ENCODE measurements at places on chromosomes 2 and 18. TPM values are rescaled to one million over a fixed set of nuclear protein-coding genes. Genes with fewer than 3 reads are reported as not detected.

DNA sequence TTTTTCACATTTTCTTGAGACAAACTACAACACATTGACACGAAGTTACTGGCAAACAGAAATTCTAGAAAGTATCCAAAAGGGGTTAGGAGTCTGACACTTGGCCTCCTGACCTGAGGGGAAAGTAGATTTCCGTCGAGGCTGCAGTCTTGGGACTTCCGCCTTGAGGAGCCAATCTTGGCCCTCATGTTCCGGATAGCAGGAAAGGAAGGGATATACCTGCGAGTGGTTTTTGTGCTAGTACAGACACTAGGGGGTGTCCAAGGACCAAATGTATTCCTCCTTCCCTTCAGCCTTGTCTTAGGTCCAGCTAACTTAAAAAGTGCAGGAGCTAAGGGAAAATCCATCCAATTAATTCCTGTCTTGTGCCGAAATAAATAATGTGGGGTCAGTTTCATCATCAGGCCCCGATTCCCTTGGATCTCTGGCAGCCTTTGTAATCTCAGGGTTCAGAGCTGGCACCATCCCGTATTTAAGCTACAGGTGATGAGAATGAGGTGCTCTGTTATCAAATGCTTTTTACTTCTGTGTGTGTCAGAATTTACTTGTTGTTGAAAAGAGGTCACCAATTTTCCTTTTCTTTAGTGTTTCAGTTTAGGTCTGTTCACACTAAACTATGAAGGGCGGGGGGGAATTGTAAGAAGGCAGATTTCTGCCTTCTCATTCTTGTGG, 330.2 kb upstream of the FANCL start:
- no peaks in the 10 kb centered on the region for H3K4me1 ChIP-seq
- no peaks in the 10 kb centered on the region for H3K27me3 ChIP-seq
- H3K4me3 ChIP-seq = no peak overlapping the region
- no peaks in the 10 kb centered on the region for H3K36me3 ChIP-seq
- no peak overlapping the region for H3K27ac ChIP-seq

- no peaks in the 10 kb centered on the region for H3K36me3 ChIP-seq
- H3K4me1 ChIP-seq = no peaks in the 10 kb centered on the region
- DNase-seq = no peak
- no peak overlapping the region for H3K27ac ChIP-seq
Measured at GRCh38 chr2:156300337-156300736, 32.2 kb downstream of the NR4A2 start.

DNA sequence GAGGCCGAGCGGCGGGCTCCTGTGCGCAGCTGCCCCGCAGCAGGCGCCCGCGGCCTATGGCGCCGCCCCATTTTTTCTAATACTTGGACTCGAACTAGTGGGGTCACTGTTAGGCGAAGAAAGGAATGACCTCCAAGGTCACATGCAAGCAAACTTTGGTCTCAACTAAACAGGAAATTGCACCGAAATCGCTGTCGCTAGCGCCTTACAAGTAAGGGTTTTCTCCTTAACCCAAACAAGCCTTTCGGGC, 339 bp downstream of the ACAA2 start:
- H3K36me3 ChIP-seq = no peaks in the 10 kb centered on the region
- peak overlapping the region; percentile 71 for H3K4me3 ChIP-seq
- peaks cover 19% of the 10 kb centered on the region for H3K4me1 ChIP-seq
- H3K27ac ChIP-seq = peak overlapping the region; percentile 91
- peak; percentile 71 for DNase-seq
- no peaks in the 10 kb centered on the region for H3K27me3 ChIP-seq

The PLA2R1 gene
- total RNA-seq = 3.9 TPM

DNA sequence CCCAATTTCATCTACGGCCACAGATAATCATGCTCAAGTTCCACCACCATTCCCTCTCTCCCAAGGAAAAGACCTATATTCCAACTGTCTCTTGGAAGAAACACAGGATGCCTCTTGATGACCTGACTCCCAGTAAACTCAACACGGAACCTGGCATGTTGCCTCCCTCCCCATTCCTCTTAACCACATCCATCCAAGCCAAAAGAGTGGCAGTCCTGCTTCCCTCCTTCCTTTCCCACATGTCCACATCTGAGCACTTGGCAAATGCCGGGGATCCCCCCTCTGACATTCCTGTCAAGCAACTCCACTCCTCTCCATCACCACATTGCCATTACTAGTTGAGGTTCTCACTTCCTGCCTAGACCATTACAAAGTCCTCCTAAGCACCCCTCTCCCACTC, 49.4 kb downstream of the PID1 start:
- H3K4me3 ChIP-seq = no peak overlapping the region
- H3K4me1 ChIP-seq = peaks cover 4% of the 10 kb centered on the region

DNA sequence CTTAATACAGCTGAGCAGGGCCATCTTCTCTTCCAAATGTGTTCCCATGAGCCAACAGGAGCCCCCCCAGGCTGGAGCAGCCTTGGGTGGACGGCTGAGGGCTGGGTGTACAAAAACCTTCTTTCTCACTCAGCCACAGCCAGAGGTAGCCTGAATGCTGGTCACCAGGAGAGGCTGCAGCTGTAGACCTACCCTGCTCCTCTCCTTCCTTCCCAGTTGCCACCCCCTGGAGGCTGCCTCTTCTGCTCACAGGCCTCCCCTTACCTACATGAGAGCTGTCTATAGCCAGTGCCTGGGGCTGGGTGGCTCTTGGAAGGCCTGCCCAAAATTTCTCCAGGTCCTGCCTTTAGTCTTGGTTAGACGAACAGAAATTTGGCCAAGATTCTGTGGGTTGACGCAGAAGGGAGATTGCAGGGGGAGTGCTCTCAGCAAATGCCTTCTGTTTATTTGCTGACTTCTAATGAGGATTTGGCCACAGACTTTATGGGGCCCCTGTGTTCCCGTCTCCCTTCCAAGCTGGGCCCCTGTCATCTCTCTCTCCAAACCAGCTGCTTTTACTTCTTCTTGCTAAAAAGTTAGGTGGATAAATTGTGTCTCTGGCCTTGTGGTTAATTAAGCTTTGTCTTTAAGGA, 18.3 kb downstream of the CELF4 start:
- H3K4me3 ChIP-seq = no peak overlapping the region
- DNase-seq = no peak
- no peaks in the 10 kb centered on the region for H3K27me3 ChIP-seq
- H3K4me1 ChIP-seq = no peaks in the 10 kb centered on the region

The HOXD13 gene
- total RNA-seq = 18.7 TPM

DNA sequence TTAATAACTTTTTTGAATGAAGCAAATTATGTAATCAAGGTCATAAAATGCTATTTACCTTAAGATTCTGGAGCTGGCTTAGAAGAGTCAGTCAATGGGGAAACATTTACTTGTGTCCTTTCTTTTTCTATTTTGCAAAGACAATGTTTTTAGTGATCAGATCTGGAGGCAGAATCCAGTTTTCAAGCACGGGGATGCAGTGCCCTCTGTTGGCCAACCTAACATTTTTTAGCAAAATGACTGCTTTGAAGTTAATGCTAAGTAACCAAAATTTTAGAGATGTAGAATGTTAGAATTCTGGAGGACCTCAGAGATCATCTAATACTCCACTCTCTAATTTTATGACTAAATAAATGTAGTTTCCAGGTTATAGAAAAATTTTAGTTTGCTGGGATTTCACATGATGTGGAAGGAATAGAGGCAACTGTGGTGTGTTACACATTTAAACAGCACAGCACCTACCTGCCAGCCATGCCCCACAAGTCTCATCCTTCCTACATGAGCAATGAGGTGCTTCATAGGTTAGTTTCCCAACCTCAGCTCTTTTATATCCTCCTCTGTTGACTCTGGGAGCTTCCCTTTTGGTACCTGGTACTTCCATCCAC, 23.6 kb upstream of the SLC9A4 start:
- DNase-seq = no peak
- no peaks in the 10 kb centered on the region for H3K36me3 ChIP-seq
- H3K27ac ChIP-seq = no peak overlapping the region
- H3K4me3 ChIP-seq = no peak overlapping the region

DNA sequence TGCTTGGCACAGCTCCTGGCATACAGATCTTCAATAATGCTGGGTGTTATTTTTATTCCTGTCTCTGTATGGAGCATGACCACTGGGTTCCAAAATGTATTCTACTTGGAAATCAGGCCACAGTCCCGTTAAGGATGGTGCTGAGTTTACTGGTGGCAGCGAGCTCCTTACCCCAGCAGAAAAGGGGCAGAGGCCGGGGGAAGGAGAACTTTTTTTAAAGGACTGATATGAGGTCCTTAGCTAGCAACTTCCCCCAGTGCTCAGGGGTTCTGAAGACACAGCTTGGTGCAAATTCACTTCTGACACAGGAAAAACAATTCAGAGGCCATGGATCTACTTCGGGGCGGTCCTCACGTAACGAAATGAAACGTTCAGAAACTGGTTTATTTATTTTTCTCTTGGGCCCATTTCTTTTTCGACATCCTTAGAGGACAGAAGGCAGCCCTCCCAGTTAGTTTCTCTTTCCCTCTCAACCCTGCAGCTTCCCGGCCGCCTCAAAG, 872 bp downstream of the RDH14 start:
- H3K36me3 ChIP-seq = peaks cover 11% of the 10 kb centered on the region
- H3K4me1 ChIP-seq = peaks cover 32% of the 10 kb centered on the region
- peak overlapping the region; percentile 95 for H3K27ac ChIP-seq
- no peak for DNase-seq

The DPP4 gene
- 11.4 TPM for total RNA-seq

The ARHGAP25 gene
- 5.7 TPM for total RNA-seq

The AQP4 gene
- total RNA-seq = 0.83 TPM

The SLC35F5 gene
- 55.1 TPM for total RNA-seq

DNA sequence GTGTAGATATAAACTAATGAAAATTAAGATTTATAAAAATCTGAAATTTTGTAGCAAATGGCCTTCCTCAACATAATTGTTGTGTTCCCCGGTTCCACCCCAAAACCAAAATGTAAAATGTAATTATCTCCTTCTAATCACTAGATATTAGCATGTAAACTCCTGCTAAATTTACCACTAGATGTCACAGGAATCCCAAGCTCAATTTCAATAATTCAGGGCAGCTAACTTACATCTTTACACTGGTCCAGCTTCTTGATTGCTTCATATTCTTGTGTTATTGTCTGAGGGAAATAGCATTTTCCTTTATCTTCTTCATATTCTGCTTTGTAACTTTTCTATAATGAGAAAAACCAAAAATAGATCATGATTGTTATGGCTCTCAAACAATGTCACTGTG, 42.6 kb downstream of the NEB start:
- H3K4me3 ChIP-seq = no peak overlapping the region
- no peaks in the 10 kb centered on the region for H3K36me3 ChIP-seq
- DNase-seq = no peak
- no peak overlapping the region for H3K27ac ChIP-seq

DNA sequence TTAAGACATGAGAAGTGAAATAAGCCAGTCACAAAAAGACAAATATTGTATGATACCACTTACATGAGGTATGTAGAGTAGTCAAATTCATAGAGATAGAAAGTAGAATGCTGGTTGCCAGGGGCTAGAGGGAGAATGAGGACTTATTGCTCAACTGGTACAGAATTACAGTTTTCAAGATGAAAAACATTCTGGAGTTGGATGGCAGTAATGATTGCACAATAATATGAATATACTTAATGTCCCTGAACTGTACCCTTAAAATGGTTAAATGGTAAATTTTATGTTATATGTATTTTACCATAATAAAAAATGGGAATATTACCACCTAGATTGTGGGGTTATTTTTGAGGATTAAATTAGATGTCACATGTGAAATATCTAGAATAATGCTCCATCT, 341.2 kb downstream of the CLIP4 start:
- no peaks in the 10 kb centered on the region for H3K36me3 ChIP-seq
- no peak overlapping the region for H3K4me3 ChIP-seq
- H3K4me1 ChIP-seq = no peaks in the 10 kb centered on the region
- H3K27ac ChIP-seq = no peak overlapping the region

The PARD6G gene
- 9.3 TPM for total RNA-seq

DNA sequence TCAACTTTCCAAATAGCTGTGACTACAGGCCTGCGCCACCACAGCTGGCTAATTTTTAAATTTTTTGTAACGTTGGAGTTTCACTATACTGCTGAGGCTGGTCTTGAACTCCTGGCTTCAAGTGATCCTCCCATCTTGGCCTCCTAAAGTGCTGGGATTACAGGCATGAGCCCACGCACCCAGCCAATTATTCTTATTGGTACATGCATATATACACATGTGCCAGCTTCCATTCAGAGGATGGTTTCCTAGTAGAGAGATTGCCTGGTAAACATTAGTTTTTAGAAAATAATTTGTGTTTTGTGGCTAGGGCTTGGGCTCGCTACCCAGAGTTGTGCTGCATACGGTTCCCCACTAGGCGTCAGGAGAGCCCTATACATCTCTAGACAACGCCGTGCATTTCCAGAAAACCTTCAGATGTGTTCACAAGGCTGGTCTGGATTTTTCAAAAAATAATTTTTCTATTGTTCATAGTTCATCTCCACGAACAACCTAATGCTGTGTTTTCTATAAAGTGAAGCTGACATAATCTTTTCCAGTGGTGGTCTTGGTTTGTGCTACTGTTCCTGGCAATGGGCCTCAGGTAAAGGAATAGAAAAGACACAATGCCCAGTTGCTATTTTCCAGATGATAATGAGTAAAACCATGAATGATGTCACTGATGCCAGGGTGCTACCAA, 14.6 kb upstream of the AFG3L2 start:
- no peak overlapping the region for H3K27ac ChIP-seq
- H3K4me1 ChIP-seq = no peaks in the 10 kb centered on the region
- H3K4me3 ChIP-seq = no peak overlapping the region
- no peaks in the 10 kb centered on the region for H3K36me3 ChIP-seq
- no peaks in the 10 kb centered on the region for H3K27me3 ChIP-seq
